ENCODE measurements at places on chromosomes 4 and X. TPM values are rescaled to one million over a fixed set of nuclear protein-coding genes. Genes with fewer than 3 reads are reported as not detected.

- H3K27ac ChIP-seq: peak overlapping the region; percentile 19
- no peaks in the 10 kb centered on the region for H3K36me3 ChIP-seq
These were observed 57.7 kb upstream of the TENM3 start for GRCh38 chr4:182185491-182185890.

GRCh38 chr4:144338834-144339233 lies 198.3 kb upstream of the GYPA start:
- H3K4me3 ChIP-seq: no peak overlapping the region
- no peaks in the 10 kb centered on the region for H3K36me3 ChIP-seq
- DNase-seq: no peak
- no peaks in the 10 kb centered on the region for H3K27me3 ChIP-seq

DNA sequence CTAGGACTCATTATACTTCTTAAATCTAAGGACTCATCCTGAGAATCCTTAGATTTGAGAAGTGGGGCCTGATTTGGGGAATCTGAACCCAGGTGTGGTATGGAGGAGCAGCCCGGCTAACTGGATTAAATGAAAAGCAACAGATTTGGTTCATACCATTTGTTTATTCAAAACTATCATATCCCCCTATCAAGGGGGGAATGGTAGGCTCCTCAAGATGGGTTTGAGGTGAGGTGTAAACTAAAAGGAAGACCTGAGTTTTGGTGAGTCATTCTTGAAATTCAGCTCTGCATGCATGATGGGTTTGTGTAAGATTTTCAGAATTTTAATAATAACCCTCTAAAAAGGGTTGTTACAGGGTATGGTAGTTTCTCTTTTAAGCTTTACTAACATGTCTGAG lies 53.4 kb downstream of the CASP6 start:
- H3K4me1 ChIP-seq: no peaks in the 10 kb centered on the region
- DNase-seq: no peak
- H3K27me3 ChIP-seq: no peaks in the 10 kb centered on the region
- H3K4me3 ChIP-seq: no peak overlapping the region

DNA sequence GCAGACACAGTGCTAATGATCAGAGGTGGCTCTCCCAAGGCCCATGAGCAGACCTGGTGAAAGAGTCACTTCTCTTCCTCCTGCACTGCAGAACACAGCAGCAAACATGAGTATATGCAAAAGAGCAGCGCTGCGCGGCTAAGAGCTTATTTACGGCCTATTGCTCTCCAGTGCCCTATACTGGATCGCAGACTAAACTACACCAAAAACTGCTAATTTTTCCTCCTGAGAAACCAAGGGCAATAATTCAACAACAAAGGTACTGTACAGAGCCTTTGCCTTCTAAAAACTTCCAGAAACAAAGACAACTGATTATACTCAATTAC lies 702.5 kb downstream of the ARAP2 start:
- H3K27me3 ChIP-seq: no peaks in the 10 kb centered on the region
- no peak overlapping the region for H3K4me3 ChIP-seq
- no peak overlapping the region for H3K27ac ChIP-seq
- H3K4me1 ChIP-seq: no peaks in the 10 kb centered on the region

GRCh38 chr4:37245391-37245954 lies 930 bp downstream of the NWD2 start:
- no peaks in the 10 kb centered on the region for H3K36me3 ChIP-seq
- H3K27me3 ChIP-seq: peaks cover 42% of the 10 kb centered on the region
- H3K4me3 ChIP-seq: no peak overlapping the region
- no peak for DNase-seq
- no peak overlapping the region for H3K27ac ChIP-seq

DNA sequence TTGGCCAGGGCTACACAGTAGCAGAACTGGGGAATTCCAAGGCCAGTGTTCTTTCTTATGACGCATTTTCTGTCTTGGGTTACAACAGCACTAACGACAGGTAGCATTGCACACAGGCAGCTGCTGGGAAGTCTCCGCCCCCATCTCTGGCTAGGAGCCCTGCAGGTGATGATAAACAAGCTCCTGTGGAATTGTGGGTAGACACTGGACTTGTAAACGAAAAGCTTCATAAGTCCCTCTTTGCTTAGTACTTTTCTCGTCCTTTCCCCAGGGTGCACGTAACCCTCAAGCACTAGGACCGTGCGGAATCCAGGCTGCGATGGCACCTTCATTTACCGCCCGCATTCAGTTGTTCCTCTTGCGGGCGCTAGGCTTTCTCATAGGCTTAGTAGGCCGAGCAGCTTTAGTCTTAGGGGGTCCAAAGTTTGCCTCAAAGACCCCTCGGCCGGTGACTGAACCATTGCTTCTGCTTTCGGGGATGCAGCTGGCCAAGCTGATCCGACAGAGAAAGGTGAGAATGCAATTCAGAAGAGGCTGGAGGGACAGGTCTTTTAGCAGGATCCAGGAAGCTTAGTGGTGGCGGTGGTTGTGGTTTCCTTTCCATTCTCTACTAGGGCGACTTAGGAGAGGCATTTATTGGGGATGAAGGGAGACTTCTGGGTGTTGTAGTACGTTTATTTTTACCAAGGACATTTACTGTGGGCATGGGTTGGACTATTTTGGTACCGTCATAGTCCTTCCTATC lies at the start of gene FAAH2:
FAAH2 (plus strand) TSS at position 200 of the 745 bp plus-strand sequence; CDS start at position 320, 120 bp downstream.
- no peaks in the 10 kb centered on the region for H3K36me3 ChIP-seq
- H3K27ac ChIP-seq: no peak within 1 kb of the TSS
- no peaks in the 10 kb centered on the region for H3K4me1 ChIP-seq

The PABPC1L2B gene
- not detected for total RNA-seq

- H3K36me3 ChIP-seq: no peaks in the 10 kb centered on the region
- H3K27ac ChIP-seq: no peak overlapping the region
- no peaks in the 10 kb centered on the region for H3K27me3 ChIP-seq
- H3K4me3 ChIP-seq: no peak overlapping the region
- no peak for DNase-seq
These were observed 3.9 kb downstream of the FBXO8 start for GRCh38 chr4:174279433-174280155.

The HAUS7 gene
- total RNA-seq: 31.0 TPM

The PRKG2 gene
- 4.4 TPM for total RNA-seq

- H3K36me3 ChIP-seq: no peaks in the 10 kb centered on the region
- peaks cover 8% of the 10 kb centered on the region for H3K4me1 ChIP-seq
- no peak for DNase-seq
- H3K27ac ChIP-seq: peak overlapping the region; percentile 66
These were observed 444.1 kb downstream of the BCOR start for GRCh38 chrX:39653691-39654090.

DNA sequence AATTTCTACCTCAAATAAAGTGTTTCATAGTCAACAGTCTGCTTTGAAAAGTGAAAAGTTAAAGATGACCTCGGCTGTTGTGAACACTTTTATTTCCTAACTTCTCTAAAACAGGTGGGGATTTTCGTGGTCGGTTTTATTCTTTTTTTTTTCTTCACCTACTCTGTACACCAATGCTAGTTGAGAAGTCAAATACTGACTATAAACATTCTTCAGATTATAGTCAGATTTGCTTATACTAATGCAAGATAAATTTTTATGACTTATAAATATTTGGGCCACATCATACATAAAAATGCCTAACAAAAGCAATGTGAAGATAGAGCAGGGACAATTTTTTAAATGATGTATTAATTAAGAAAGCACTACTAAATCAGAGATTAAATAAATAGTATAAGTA lies 98.1 kb upstream of the GPR34 start:
- H3K4me1 ChIP-seq: no peaks in the 10 kb centered on the region
- no peaks in the 10 kb centered on the region for H3K36me3 ChIP-seq
- H3K27ac ChIP-seq: no peak overlapping the region
- H3K27me3 ChIP-seq: no peaks in the 10 kb centered on the region
- DNase-seq: no peak

- no peaks in the 10 kb centered on the region for H3K27me3 ChIP-seq
- no peak for DNase-seq
- H3K4me1 ChIP-seq: no peaks in the 10 kb centered on the region
- H3K27ac ChIP-seq: no peak overlapping the region
- H3K36me3 ChIP-seq: no peaks in the 10 kb centered on the region
These were observed 199.4 kb upstream of the CENPE start for GRCh38 chr4:103397541-103397940.

GRCh38 chr4:68152411-68152810 lies 22.7 kb upstream of the TMPRSS11F start:
- H3K4me1 ChIP-seq: no peaks in the 10 kb centered on the region
- no peak for DNase-seq
- no peak overlapping the region for H3K27ac ChIP-seq
- no peaks in the 10 kb centered on the region for H3K36me3 ChIP-seq
- no peak overlapping the region for H3K4me3 ChIP-seq
- H3K27me3 ChIP-seq: no peaks in the 10 kb centered on the region

DNA sequence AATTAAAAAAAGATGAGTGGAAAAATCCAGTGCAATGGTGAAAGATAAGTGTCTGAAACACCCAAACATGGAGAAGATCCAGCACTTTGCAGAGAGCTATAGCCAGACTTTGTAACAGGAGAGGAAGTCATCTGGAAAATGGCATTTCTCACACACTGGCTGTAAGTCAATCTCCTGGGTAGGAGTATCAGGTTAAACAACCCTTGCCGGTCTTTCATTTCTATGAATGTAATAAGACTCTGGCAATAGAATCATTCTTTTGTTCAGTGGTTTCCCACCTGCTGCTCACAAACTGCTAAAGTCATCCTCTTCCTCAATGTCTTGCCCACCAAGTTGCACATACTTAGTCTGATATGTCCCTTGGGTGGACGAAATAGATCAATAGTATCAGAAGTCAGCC lies 94.0 kb upstream of the ATP8A1 start:
- no peaks in the 10 kb centered on the region for H3K27me3 ChIP-seq
- no peak overlapping the region for H3K4me3 ChIP-seq
- H3K27ac ChIP-seq: no peak overlapping the region
- DNase-seq: no peak
- H3K4me1 ChIP-seq: no peaks in the 10 kb centered on the region

- no peaks in the 10 kb centered on the region for H3K27me3 ChIP-seq
- no peaks in the 10 kb centered on the region for H3K36me3 ChIP-seq
- H3K27ac ChIP-seq: no peak overlapping the region
- DNase-seq: no peak
- no peak overlapping the region for H3K4me3 ChIP-seq
These were observed 257.5 kb upstream of the ANKRD50 start for GRCh38 chr4:124970011-124970410.

GRCh38 chr4:136301749-136302495 lies 1230.4 kb downstream of the PCDH18 start:
- DNase-seq: no peak
- H3K4me3 ChIP-seq: no peak overlapping the region
- H3K36me3 ChIP-seq: no peaks in the 10 kb centered on the region
- H3K27me3 ChIP-seq: no peaks in the 10 kb centered on the region
- no peak overlapping the region for H3K27ac ChIP-seq

DNA sequence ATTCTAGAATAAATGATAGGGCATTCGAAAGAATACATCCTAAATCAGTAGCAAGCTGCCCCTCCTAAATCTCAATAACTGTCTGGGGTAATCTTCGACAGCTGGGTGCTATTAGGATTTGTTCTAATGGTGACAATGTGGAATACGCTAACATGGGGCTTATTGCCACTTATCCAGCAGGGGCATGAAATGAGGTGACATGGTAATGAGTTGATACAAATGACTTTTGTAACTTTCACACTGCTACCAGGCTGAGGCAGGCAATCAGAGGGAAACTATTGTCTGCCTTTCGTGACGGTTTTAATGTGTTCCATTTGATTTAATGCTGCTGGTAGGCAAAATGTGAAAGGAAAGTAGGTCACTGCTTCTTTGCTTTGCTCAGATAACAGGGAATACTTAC lies 1047.4 kb upstream of the PABPC4L start:
- no peaks in the 10 kb centered on the region for H3K4me1 ChIP-seq
- H3K36me3 ChIP-seq: no peaks in the 10 kb centered on the region
- no peak overlapping the region for H3K27ac ChIP-seq
- H3K27me3 ChIP-seq: no peaks in the 10 kb centered on the region

DNA sequence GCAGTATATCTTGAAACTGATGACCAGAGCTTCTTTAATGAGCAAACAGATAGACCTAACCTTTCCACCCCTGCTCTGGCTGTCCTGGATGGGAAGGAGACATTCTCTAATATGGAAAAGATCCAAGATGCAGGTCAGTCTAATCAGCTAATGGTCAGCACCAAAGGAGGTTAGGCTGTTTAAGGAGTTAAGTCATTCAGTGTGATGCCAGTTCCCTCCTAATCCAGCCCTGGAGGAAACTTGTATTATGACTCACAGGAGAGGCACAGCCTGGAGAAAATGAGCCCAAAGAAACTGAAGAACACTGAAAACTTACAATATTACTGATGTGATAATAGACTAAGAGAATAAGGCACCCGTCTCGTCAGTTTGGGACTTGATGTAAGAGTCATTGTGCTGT lies 323.0 kb downstream of the HNRNPD start:
- no peaks in the 10 kb centered on the region for H3K4me1 ChIP-seq
- no peak overlapping the region for H3K27ac ChIP-seq
- no peaks in the 10 kb centered on the region for H3K36me3 ChIP-seq
- H3K27me3 ChIP-seq: no peaks in the 10 kb centered on the region

DNA sequence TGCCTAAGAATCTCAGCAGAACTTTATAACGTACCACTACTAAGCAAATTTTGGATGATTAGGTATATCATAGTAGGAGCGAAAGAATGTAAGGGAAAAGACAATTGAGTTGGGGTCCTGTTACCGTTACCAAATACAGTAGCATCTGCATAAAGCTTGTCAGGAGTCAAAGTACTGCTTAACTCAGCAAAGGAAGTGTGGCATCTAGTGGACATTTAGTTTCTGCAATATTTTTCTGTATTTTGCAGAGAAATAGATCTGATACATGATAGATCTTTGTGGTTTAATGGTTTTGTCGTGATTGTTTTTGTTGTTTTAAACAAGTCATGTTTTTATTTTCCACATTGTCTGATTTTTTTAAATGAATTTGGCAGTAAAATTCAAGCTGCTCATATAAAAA lies 81.0 kb upstream of the SMARCAD1 start:
- no peaks in the 10 kb centered on the region for H3K36me3 ChIP-seq
- no peak overlapping the region for H3K27ac ChIP-seq
- no peak for DNase-seq
- H3K4me3 ChIP-seq: no peak overlapping the region
- no peaks in the 10 kb centered on the region for H3K27me3 ChIP-seq

The SRPX gene
- 64.0 TPM for total RNA-seq

The PRDM8 gene
- 3.5 TPM for total RNA-seq

DNA sequence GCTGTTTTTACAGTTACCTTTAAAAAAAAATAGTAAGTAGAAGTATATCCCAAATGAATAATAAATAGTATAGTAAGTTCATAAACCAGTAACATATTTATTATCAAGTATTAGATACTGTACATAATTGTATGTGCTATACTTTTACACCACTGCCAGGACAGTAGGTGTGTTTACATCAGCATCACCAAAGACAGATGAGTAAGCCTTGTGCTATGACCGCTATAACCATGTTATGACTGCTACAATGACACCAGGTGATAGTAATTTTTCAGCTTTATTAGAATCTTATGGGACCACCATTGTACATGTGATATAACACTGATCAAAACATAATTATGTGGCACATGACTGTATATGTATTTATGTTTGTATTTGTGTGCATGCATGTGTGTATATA lies 27.3 kb downstream of the PABPC4L start:
- H3K4me3 ChIP-seq: no peak overlapping the region
- no peaks in the 10 kb centered on the region for H3K4me1 ChIP-seq
- no peaks in the 10 kb centered on the region for H3K27me3 ChIP-seq

GRCh38 chr4:123747016-123747415 lies 350.4 kb downstream of the SPRY1 start:
- no peak for DNase-seq
- H3K27me3 ChIP-seq: no peaks in the 10 kb centered on the region
- no peak overlapping the region for H3K27ac ChIP-seq

The UXT gene
- total RNA-seq: 129 TPM

The AFAP1 gene
- 34.9 TPM for total RNA-seq

Data from tibial nerve (tissue), 4 donors.